ENCODE measurements at places on chromosomes 1 and 21.

DNA sequence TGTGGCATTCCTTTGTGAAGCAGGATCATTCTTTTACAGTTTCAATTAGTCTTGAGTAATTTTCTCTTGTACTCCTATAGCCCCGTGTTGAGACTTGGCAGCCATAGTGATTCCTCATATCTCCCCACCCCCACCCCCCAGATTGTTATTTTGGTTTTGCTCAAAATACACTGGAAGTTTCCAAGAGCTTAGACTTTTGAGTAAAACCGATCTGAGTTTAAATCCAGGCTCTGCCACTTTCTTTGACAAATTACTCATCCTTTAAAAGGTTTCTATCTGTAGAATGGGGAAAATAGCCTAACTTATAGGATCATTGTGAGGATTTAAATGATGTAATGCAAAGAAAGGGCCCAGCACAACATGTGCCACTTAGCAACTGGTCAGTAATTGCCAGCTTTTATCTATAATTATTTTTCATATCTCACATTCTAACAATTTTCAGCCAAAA lies 53.1 kb upstream of the RC3H1 start:
- DNase-seq: no peak

DNA sequence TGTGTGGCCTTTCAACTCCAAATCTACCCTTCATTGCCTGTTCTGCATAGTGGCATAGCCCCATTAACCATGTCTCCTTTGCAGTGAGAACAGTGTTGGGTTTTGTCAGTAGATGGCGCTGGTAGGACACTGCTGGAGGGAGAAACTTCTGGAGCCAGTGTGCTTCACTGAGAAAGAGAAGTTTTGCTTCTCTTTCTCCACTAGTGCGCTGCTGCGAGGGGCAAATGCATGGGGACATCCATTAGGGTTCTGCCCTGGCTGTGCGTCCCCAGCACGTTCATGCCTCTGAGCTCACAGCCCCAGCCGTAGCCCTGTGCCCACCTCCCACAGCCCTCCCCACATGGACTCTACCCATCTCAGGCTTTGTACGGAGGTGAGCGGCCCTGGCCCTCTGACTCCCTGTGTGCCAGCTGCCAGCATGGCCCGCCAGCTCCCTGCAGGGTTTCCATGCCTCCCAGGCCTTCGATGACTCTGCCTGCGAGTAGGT lies 53.1 kb downstream of the RIMS3 start:
- peak; percentile 89 for DNase-seq

GRCh38 chr1:245751726-245752470 lies 597.1 kb downstream of the KIF26B start:
- no peak for DNase-seq

GRCh38 chr1:30804352-30804751 lies 46.8 kb upstream of the LAPTM5 start:
- DNase-seq: no peak

DNA sequence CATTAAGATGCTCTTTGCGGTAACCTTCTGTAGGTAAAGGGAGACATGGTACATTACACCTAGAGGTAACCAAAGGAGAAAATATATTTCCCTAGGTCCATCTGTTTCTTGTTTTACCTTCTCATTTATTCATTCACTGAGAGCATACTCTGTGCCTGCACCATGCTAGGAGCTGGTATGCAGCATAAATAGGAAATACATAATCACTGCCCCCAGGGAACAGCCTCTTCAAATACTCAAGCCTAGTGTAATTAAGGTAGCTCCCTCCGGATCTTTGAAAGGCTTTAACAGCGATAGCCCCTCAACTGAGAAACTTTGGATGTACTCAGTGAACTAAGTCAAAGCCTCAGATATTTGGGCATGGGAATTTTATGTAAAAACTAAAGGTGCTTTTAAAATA lies 123.6 kb downstream of the GABPA start:
- DNase-seq: no peak

DNA sequence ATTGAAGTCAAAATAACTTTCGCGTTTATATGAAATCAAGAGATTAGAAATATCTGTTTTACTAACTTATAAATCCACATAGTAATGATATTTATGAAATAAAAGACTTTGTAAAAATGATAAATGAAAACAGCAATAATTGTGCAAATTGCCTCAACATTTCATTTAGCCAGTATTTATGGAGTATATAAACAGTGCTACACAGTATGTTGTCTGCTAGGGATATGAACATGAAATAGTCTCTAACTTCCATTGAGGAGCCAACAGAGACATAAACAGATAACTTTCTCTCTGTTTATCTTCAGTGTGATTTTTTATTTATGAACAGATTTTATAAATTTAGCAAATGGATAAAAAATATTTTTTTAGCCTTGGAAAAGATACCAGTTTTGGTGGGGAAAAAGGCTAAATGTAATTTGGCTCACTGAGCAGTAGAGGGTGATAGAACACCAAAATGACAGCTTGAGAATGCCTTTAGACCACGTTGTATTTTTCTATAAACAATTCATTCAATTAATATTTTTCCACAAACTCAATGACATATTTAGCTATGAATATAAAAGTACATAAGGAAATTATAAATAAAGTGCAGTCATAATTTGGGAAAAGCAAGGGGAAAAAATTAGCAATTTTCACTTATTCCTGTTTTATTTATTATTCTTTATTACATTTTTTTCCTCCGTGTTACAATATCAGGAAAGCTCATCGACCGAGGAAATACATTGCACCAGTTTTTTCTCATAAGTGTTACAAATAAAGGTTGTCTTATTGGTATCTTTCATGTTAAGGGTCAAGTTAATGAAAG lies 47.5 kb upstream of the EEIG2 start:
- DNase-seq: peak; percentile 82

- peak; percentile 75 for DNase-seq
These were observed 20.2 kb downstream of the NFYC start for GRCh38 chr1:40711465-40712404.

DNA sequence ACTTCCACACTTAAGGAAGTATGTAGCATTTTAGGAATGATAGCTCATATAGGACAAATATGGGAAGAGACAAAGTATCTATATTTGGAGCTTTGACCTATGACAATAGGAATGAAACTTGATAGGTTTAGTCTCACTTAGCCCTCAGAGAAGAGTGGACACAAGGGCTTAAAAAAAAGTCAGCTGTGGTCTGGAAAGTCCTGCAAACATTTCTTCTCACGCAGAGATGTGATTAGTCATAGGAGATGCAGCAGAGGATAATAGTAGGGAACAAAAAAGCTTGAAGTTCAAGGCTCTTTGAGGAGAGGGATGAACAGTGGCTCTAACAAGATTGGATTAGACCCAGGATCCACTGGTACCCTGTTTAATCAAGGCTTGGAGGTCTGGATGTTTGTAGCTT lies 14.8 kb upstream of the RNF220 start:
- no peak for DNase-seq

GRCh38 chr1:6035303-6035702 lies 10.4 kb upstream of the KCNAB2 start:
- DNase-seq: no peak

- DNase-seq: no peak
These were observed 10.1 kb upstream of the USP24 start for GRCh38 chr1:55225228-55225627.

DNA sequence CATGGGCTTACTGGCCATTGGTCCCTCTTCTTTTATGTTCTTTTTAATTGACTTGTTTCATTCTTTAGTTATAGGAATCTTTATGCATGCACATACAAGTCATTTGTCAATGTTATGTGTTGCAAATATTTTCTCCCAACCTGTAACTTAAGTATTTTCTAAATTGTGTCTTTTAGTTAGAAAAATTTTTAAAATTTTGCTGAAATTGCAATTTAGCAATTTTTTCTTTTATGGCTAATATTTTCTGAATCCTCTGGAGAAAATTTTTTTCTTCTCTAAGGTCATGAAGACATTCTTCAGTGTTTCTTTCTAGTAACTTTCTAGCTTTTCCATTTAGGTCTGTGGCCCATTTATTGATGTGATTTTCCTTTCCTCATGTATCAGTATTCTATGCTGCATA lies 48.9 kb upstream of the TENT5C start:
- no peak for DNase-seq

DNA sequence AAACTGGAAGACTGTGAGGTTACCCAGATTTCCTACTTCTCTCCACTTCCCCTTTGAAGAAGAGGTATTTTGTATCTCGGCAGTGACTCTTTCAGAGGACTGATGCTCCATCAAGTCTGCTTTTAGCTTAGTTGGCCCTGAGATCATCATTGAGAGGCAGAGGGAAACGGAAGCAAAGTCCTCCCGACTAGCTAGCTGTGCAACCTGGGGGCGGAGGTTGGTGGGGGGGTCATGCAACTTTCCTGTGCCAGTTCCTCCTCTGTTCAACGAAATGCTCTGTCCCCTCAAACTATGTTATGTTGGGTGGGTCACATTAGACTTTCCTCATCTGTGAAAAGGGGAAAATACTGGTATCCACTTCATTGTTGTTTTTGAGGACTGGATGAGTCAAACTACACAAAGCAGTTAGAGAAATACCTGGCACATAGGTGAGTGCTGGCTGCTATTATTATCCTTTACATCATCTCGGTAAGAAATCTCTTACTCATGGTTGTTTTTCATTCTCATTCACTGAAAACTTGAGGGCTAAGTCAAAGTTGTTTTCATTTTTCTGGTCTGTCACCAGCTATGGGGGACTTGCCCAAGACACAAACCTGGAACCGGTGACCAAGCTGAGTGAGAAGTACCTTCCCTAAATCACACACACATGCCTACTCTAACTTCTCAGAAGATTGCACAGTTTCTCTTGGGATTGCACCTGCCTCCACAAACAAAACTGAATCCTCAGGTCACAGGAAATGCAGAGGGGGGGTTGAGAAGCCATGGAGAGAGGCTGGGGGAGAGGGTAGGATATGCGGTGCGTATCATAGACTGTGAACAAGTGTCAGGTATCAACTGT lies 83.3 kb downstream of the ABCA4 start:
- DNase-seq: no peak

DNA sequence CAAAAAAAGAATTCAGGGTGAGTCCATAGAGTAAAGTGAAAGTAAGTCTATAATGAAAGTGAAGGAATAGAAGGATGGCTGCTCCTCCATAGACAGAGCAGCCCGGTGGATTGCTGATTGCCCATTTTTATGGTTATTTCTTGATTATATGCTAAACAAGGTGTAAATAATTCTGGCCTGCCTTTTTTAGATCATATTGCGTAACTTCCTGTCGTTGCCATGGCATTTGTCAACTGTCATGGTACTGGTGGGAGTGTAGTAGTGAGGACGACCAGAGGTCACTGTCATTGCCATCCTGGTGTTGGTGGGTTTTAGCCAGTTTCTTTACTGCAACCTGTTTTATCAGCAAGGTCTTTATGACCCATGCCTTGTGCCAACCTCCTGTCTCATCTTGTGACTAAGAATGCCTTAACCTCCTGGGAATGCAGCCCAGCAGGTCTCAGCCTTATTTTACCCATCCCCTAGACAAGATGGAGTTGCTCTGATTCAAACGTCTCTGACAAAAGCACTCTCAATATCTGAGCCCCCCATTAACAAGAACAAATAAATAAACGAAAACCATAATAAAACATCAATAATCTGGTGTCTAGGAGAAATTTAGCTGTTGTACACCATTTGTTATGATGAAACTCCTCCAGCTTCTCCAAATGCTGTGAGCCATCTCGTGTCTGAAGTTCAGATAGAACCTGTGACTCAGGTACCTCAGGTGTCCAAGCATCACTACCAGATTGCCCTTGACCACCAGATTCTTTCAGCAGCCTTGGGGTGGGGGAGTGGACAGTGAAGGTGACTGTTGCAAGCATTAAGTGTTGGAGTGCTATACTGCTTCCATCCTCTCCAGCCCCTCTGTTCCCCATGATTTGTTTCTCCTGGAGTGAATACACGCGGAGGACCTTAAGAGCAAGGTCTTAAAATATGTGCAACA lies 36.0 kb downstream of the EBNA1BP2 start:
- DNase-seq: no peak

GRCh38 chr1:151006327-151007052 lies at the start of gene MINDY1:
TSS of gene MINDY1 (minus strand) at chr1:151006902. CDS start at chr1:151002617, 4,285 bp downstream.
- peak; percentile 93 for DNase-seq

DNA sequence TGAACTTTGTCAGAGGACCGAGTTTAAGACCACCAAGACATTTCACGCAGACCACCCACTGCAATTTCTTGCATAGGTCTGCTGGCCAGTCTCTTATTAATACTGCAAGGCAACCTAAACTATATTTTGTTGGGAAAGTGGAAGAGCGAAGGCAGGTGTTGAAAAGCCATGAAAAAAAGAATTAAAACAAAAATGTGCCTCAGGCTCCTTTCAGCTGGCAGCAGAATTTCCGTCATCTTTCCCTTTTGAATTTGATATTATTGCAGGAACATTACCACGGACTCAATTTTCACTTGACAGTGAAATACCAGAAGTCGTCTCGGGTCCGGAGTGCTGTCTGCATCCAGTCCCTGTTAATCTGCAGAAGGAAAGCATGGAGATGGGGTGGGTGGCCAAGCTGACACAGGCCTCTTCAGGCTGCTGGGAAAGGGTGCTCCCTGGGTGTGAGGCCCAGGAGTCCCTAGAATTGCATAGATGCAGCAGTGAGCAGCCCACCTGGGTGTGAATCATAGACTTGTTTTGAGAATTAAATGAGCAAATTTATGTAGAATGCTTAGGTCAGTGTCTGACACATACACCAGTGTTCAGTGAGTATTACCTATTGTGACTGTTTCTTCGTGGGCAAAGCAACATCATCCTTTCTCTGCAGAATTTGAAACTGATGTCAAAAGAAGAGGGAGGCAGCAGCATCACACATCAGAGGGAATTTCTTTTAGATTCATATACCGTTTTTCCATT lies 150.7 kb downstream of the PBX1 start:
- no peak for DNase-seq

- no peak for DNase-seq
These were observed 142.7 kb upstream of the SYT6 start for GRCh38 chr1:114296413-114296812.

GRCh38 chr1:54857746-54858561 lies 29.0 kb downstream of the DHCR24 start:
- no peak for DNase-seq

- DNase-seq: no peak
These were observed 112.5 kb downstream of the RRAGC start for GRCh38 chr1:38746941-38747600.

GRCh38 chr1:11286735-11287410 lies 13.9 kb downstream of the UBIAD1 start:
- DNase-seq: no peak

GRCh38 chr1:246292571-246292970 lies 214.5 kb downstream of the SMYD3 start:
- DNase-seq: no peak

- no peak for DNase-seq
These were observed 124.8 kb downstream of the GALNT2 start for GRCh38 chr1:230191855-230192254.

GRCh38 chr1:168373869-168374268 lies 93.2 kb downstream of the TBX19 start:
- no peak for DNase-seq

GRCh38 chr1:85397490-85398032 lies 67.4 kb downstream of the DDAH1 start:
- DNase-seq: no peak

GRCh38 chr1:170731566-170732251 lies 67.8 kb downstream of the PRRX1 start:
- no peak for DNase-seq

DNA sequence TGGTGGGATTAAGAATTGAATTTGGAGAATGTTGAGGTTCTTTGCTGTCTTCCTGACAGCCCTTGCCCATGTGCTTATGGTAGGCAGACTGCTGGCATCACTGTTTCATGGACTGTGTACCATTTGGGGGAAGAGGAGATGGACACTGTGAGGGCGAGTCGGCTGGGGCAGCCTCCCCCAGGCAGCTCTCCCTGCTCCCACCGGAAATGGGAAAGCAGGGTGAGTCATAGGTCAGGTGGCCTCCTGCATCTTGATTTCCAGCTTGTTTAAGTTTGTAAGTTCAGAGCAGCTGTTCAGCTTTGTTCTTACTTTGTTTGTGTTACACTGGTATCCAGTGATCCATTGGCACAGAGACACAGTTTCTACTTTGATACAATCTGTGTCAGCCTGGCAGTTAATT lies 87.2 kb upstream of the CNIH3 start:
- no peak for DNase-seq

All from hematopoietic multipotent progenitor cell treated with erythropoietin and hydrocortisone succinate and interleukin-3 and kit ligand, for 6 days (in vitro differentiated cells).